Fibroblast of lung (primary cell): ENCODE measurements at places on chromosomes 3 and 15.

DNA sequence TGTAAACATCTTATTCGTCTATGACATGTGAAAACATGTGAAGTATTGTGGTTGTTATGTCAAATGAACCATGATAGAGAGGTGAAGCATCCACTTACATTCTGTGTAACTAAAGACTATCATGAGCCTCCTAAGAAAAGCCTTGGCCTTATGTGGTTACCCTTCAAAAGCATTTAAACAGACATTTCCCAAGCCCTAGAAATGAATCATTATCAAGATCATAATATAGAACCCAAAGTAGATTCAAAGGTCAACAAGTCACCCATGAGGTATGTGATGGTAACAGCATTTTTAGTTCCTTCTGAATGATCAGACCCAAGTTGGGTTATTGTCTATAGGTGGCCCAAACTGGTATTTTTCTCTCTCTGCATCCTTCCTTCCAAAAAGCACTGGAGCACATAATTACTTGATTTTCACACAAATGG lies 408.0 kb downstream of the TBL1XR1 start:
- DNase-seq: no peak

GRCh38 chr3:53768478-53769459 lies 77.5 kb downstream of the CHDH start:
- DNase-seq: no peak

- no peak for DNase-seq
Measured at GRCh38 chr3:126033051-126033745, 50.7 kb downstream of the SLC41A3 start.

DNA sequence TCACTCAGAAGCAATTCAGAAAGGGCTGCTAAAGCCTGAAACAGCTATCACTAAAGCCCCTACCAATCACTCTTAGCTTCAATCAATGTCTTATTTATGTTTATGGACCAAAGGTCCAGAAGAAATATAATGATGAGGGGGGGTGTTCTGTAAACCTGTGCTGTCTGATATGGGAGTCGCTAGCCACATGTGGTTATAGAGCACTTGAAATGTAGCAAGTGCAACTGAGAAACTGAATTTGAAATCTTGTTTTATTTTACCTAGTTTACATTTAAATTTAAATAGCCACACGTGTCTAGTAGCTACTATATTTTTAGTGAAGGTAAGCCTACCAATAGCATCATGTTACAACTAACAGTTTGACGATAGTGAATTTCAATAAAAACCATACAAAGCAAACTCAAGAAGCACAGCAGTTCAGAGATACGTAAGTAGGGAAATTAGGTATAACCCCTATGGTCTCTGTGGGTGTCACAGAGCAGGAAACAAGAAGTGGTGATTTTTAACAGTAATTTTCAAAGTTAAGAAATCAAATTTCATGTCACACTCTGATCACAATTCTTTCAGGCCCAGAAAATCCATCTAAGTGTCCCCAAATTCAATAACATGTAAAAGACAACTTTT lies 3.6 kb downstream of the POU1F1 start:
- no peak for DNase-seq

- DNase-seq: peak; percentile 90
Measured at GRCh38 chr3:59424268-59425010, 374.6 kb upstream of the CFAP20DC start.

DNA sequence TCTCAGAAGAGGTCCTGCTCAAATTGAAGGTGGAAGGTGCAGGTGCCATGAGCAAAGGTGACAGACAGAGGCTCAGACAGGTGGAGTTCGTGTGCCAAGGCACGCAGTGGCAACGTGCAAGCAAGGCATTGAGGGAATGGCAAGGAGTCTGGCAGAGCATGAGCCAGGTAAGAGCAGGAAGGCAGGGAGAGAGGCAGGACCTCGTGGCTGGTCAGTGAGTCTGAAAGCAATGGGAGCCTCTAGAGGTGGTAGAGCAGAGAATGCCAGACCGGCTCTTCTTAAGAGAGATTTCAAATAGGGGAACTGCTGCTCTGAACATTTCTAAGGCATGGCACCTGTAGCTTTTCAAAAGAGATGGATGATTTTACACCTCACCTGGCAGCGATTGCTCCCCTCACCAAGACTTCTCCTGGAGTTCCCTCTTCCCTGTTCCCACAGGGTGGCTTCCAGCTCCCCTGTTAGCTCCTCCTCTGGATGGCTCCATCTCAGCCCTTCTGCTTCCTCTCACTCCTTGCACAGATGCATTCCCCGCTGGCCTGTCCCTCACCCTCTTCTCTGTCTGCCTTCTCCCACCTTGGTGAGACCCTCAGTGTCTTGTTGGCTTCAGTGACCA lies 2.7 kb downstream of the MYO5C start:
- DNase-seq: no peak

DNA sequence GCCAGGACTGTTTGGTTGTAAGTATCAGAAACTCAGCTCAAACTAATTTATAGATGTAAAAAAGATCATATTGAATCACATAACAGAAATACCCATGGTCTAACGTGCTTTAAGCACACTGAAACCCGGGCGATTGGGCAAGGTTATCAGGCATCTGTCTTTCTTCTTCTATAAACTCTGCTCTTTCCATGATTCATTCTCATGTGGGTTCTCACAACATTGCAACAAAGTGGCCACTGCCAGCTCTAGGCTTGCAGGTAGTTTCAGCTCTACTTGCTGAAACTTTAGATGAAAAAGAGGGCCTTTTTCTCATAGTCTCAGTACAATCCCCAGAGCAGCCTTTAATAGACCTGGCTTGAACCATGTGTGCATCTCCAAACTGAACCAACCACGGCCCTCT lies 456.1 kb downstream of the MFSD1 start:
- no peak for DNase-seq

- peak; percentile 84 for DNase-seq
Measured at GRCh38 chr3:196144383-196145105, 62.7 kb upstream of the TFRC start.

DNA sequence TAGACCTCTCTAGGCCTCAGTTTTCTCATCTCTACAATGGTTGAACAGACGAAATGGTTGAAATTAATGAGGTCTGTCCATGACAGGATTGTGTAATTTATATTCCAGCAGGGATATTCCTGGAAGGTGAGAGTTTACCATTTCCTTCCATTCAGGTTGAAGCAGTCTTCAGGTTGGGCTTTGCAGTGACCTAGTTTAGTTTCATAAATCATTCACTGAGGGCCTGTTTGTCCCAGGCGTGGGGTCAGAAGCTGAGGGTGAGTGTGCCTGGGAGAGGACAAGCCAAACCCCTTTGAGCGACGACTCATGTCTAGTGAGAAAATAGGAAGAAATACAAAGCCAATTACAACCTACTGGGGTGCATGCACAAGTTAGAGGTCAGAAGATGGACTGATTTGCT lies 57.2 kb upstream of the CACNA2D3 start:
- DNase-seq: no peak

GRCh38 chr3:74173090-74173489 lies 441.4 kb downstream of the CNTN3 start:
- no peak for DNase-seq

DNA sequence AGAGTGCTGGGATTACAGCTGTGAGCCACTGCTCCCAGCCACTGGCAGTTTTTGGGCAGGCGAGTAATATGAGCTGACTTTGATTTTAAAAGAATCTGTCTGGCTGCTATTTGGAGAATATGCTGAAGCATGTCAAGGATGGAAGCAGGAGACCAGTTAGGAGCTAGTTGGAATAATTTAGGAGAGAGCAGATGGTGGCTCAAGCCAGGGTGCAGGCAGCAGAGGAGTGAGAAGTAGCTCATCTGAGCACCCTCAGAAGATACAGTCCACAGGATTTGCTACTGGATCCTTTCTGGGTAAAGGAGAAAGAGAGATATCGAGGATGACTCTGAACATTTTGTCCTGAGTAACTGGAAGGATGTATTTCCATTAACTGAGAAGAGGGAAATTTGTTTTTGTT lies 30.4 kb upstream of the BDH1 start:
- DNase-seq: no peak

- no peak for DNase-seq
Measured at GRCh38 chr15:64247535-64247905, 84.7 kb upstream of the PPIB start.

DNA sequence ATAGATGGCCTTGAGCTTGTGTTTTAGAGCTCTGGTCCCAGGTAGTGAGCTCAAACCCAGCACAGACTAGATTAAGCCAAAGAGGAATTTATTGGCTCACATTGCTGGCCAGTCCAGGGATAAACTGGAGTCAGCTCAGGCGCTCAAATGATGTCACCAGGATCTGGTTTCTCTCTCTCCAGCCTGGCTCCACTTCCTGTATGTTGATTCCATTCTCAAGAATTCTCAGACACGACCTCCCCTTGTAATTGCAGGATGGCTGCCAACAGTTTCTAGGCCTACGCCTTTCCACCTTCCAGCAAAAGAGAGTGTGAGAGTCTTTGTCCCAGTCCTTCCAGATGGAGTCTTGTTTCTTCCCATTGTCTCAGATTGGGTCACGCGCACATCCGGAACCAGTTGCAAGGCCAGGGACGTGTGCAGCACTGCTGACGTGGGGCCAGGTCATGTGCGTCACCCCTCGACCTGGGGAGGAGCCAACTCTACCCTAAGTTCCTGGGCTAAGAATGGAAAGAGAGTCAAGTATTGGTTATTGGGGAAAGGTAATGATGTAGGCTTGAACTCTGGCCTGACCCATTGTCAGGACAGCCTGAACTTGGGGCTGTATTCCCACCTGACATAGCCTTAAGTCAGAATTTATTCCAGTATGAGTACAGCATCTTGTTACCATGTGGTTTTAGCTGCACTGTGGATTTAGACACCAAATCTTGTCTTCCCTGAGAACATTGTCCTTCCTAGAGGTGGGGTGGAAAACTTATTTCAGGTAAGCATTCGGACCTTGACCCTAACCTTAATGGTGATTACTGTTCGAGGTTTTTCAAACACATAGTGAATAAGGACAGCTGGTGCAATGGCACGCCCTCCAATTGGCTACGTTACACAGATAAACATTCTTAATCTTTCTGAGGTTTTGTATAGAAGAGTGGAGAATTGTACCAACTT lies 31.6 kb downstream of the CACNA1D start:
- peak; percentile 12 for DNase-seq

- no peak for DNase-seq
Measured at GRCh38 chr3:44340058-44340395, 1.5 kb downstream of the TCAIM start.

- peak; percentile 33 for DNase-seq
Measured at GRCh38 chr15:64522226-64522823, 61.9 kb downstream of the ZNF609 start.

DNA sequence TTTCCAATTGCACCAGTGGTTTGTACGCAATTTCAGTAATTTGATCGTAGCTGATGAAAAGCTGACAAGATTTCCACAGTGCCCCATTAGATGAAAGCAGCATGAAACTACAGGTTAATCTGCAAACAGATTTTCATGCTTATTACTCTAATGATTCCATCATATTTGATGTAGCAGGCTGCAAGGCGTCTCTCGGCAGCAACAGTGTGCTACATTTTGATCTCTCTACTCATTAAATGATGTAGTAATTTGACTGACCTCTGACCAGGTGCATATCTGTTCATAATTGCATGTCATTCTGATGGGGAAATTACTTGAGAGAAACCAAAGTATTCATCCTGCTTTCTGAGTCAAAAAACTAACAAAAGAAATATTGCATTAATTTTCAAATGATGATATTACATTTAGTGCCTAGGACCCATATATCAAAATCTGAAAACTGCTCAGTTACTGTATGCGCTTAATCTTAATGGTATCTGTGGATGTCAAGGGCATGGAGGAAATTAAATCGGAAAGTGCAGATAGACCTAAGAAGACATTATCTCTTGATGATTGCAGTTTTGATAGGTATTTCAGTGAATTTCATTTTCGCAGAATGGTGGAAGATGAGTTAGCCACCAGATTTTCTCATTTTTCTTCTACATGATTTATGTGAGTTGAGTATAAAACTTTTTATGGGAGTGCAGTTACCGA lies 198.5 kb downstream of the RSRC1 start:
- no peak for DNase-seq

DNA sequence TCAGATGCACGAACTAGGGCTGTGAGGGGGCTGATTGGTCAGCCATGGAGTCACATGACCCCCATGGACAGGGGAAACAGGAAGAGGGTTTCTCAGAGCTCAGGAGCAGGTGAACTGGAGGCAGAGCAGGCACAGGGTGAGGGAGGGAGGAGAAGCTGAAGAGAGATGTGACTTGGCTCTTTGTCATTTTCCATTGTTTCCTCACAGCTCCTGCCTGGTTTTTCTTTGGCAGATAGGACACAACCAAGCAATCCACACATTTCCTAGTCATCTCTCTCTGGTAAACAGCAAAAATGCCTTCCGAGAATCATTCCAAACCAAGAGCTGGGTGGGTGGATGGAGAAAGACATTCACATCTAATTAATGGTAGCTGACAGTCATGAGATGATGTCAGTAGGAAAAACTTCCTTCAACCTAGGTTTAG lies 43.4 kb upstream of the LMCD1 start:
- peak; percentile 93 for DNase-seq

DNA sequence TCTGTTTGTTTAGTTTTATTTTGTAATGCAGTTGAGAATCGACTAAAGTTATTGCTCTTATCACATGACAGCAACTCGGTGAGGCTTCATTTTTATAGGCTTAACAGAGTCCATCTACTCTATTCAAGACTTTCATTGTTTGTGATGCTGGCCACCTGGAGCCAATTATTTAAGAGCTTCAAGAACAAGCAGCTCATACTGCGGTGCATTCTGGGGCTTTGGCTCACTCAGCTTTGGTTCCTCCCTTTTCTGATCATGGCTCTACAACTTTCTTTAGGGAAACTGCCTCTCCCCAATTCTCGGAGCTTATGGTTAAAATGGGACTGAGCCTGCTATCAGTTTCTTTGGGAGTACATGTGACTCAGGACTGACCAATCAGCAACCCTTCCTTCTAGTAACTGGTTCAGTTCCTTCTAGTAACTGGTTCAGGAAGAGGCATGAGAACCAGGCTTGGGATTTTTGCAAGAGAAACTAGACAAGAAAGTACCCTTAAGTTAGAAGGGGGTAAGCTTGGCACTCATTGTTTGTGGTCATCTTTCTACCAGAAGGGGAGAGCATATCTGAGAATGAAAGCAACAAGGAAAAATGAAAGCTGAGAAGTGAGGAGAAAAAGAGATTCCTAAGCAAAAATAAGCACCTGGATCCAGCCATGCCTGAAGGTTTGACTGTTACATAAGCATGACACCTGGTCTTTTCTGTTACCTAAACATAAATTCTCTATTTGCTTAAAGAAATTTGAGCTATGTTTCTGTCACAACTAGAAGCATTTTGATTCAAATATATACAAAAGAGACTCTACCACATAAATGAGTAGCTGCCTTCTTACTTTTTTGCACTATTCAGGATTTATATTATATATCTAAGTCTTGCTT lies 24.1 kb upstream of the ARHGEF3 start:
- peak; percentile 12 for DNase-seq

DNA sequence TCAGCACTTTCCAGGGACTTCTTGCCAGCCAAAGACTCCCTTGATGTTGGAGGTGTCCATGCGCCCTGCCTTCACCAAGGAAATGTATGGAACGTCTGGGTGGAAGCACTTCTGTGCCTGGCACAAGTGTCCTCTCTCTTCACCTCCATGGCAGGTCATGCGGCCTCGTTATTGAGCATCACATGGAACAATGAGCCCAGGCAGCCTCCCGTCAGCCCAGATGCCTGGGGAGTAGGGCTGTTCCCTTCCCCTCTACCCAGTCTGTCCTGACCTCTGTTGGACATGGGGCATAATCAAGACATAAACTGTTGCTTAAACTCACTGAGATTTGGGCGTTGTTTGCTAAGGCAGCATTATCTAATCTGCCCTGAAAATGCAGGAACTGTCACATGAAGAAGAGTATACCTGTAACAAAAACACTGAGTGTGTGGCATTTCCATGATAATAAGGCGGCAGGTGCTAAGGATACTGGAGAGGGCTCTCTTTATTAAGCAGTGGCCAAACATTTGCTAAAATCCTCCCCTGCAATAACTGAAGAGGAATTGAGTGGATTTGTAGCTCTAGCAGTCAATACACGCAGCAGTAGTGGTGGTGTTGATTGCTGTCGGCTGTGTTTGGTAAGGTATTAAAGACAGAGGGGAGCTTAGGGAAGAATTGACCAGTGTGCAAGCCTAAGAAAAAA lies 338.2 kb upstream of the ATP10A start:
- DNase-seq: no peak
